M059J (cell line): ENCODE measurements at places on chromosomes 7 and 10. TPM values are rescaled to one million over a fixed set of nuclear protein-coding genes. Genes with fewer than 3 reads are reported as not detected.

The GNAT3 gene
- total RNA-seq: 0.12 and 1.6 TPM in 2 replicates

The HSPA12A gene
- total RNA-seq: 0.59 and 4.7 TPM in 2 replicates

The CCDC146 gene
- 1.1 and 2.9 TPM in 2 replicates for total RNA-seq

The ACTR1A gene
- 120 and 173 TPM in 2 replicates for total RNA-seq

The DENND2A gene
- total RNA-seq: 11.5 and 19.9 TPM in 2 replicates
